ELR (cell line): ENCODE measurements at places on chromosomes 7 and 10.
A peak's percentile ranks its signal among the peaks of the same experiment; 100 is the strongest.

DNA sequence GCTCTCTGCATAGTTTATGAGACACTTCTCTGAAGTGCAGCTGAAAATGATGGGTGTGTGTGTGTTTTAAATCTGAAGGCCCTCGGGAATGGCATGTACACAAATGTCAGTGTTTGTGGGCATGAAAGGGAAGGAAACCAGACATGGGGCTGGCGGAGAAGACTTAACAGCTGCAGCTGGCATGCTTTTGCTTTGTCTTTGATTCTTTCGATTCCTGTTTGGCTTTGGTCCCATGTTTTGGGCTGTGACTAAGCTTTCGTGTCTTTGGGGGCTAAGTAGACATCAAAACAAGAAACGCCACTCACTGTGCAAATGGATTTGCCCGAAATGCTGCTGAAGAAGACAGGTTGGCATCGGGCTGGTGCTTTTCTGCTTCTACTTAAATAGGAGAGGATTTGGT lies 179.3 kb downstream of the PFKFB3 start:
- DNase-seq: no peak

DNA sequence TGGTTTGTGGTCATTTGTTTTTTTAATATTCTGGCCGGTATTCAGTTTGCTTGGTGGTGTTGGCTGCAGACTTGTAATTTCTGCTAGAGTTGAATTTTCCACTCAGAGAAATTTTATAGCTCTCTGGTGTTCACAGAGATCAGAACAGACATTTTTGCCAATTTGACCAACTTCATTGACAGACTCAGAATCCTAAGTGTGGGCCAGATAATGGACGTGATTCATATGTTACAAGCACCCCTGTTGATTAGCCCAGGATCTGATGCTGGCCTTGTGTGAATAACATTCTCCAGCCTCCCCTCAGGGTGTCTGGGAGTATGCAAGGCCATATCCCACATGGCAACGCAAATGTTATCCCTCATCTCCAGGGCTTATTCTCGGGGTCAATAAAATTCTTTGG lies 283.8 kb downstream of the C7orf25 start:
- no peak for DNase-seq

DNA sequence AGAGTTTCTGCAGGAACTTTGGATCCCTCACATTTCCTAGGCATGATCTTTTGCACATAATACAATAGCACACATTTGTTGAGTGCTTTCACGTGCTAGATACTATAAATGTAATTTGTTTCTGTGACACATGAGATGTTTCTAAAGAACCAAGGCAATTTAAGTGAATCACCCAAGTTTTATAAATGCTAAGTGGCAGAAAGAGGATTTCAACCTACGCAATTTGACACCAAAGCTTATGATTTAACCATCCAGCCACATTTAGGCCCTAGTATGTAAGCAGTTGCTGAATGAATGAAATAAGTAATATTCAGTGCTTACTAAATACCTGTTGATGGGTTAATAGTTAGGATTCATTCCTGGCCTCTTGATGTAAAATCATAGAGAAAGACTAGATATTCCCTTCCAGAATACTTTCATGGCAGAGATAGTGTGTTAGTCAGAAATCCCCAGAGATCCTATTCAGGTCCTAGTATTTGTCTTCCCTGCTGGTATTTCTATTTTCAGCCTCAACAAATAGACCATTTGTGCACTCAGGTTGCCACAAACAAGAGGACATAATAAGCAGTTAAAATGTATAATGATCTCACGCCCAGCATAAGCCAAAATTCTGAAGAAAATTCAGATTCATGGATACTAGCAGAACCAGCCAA lies 572.6 kb downstream of the IPMK start:
- DNase-seq: peak; percentile 33

DNA sequence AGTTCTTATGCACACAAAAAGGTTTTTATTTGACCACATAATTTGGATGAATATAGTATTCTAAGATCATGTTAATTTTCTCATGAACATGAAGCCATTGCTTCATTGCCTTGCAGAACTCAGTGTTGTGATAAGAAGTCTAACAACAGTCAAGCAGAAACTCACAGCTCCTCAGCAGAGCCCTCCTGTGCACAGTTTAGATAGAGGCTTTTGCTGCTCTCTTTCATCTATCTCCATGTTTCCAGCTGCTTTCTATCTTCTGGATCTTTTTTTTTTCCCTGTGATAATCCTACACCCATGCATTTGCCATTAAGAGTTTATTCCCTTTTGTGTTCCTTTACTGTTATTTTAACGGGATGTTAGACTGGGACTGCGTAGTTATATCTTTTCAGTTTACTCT lies 557.7 kb upstream of the LRRTM3 start:
- no peak for DNase-seq

DNA sequence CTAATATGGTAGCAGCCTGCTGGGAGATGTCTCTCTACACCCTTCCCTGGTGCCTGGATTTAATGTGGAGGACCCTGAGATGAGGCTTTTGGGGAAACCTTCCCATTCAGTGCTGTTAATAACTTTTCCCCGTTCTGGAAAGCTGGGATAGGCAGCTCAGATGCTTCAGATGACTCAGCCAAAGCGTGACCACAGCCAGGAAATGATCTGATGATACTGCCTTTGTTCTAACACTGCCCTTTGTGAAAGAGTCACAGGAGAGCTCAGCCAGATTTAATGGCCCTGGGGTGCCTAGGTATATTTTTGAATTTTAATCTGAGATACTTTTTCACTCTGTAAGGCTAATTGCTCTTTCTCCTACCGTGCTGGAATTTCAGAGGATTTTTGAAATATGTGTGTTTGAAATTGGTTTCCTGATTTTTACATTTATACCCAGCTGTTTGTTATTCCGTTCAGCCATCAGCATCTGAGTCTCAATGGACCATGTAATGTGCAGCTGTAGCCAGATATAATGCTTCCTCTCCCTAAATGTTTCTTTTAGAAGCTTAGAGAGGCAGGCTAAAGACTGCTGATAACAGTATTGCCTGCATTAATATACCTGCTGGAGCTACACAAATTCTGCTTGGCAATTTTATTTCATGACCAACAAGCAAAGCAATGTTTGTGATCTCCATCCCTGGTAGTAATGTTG lies 17.8 kb downstream of the CELF2 start:
- peak; percentile 25 for DNase-seq

DNA sequence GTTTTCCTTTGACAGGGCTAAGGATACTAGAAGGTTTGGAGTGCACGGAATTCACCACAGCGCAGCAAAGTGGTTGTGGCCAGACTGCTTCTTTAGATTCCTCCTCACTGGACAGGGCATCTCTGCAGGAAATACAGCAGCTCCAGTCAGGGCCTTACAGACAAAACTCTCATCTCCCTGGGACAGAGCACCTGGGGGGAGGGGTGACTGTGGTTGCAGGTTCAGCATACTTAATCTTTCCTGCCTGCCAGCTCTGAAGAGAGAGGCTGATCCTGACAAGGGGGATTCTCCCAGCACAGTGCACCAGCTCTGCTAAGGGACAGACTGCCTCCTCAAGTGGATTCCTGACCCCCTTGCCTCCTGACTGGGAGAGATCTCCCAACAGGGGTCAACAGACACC lies 1257.9 kb downstream of the NXPH1 start:
- DNase-seq: no peak

DNA sequence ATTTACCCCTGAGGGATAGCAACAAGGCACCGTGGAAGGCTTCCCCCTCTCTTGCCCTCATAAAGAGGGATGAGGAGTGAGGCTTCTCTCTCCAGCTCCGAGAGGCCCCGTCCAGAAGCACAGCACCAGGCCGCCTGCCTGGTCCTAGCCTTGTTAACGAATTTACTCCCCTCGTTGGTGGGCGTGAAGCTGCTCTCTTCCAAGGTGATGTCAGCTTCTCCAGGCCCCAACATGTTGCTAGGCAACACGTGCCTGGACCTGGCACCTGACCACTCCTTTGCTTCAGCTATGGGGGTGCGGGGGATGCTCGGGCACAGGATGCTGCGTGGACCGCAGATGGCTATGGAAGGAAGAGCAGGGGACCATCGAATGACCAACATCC lies 135.2 kb upstream of the MGMT start:
- DNase-seq: no peak

GRCh38 chr10:131725581-131726069 lies 175.2 kb upstream of the PPP2R2D start:
- DNase-seq: no peak

DNA sequence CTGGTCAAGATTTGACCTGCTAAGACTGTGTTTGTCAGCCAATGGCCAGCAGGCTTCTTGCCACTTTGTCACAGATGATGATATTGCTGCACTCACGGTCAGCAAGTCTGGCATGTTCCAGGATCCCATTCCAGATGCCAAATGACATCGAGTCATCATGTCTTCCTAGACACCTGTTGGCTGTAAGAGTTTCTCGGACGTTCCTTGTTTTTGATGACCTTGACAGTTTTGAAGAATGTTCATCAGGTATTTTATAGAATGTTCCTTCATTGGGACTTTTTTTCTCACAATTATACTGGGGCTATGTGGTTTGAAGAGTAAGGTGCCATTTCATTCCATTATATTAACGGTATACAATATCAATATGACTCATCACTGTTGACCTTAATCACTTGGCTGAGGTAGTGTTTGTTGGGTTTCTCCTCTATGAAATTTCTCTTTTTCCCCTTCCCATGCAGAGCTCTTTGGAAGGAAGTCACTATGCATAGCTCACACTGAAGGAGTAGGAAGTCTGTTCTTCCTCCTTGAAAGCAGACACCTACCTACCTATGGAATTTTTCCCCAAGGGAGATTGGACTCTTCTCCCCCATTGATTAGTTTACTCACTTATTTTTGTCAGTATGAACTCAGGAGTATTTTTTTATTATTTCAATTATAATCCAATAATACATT lies 31.6 kb downstream of the HECW1 start:
- no peak for DNase-seq

DNA sequence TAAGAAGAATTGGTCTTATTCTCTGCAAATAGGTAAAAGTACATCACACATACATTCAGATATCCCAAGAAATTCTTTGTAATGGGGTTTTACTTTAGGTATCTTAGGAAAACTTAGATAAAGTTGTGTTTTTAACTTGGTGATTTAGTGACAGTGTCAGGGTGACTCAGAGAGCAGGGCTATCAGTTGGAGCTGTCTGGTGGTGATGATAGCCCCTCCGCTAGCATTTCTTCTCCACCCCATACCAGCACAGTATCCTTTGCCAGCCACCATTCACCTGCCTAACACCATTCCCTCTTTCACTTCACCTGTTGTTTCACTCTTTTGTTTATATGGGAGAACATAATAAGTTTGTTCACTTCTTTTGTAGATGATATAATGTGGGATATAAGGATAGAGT lies 30.4 kb downstream of the VPS50 start:
- no peak for DNase-seq

DNA sequence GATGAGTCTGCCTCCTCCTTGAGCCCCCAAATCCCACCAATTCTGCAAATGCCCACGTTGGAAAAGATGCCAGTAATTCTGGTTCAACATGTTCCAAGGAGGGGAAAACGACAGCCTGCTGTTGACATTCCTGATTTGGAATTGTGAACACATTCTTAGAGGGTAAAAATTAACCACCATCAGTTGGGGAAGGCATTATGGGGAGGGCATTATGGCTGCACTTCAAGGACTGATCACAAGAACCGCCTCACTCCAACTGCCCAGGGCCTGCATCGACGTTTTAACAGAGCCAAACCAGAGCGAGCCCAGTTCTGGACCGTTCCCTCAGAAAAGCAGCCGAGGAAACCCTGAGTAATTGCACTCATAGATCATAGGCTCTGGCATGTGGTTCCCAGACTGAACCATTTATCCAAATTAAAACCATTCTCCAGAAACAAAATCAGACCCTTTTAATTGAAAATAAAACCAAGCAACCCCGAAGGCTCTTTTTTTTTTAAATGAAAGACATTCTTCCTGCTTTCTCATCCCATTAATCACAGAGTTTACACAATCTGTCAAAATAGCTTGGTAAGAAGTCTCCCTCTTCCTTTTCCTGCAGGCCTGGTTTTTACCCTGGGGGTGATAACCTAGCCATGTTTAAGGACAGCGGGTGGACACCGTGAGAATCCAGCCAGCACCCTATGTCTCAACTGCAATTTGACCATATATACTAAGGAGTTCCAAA lies 8.0 kb downstream of the TNS3 start:
- DNase-seq: peak; percentile 93

- DNase-seq: peak; percentile 33
Measured at GRCh38 chr10:13062803-13063202, 37.2 kb upstream of the OPTN start.

GRCh38 chr7:114426824-114427223 lies 12.2 kb downstream of the FOXP2 start:
- peak; percentile 42 for DNase-seq

DNA sequence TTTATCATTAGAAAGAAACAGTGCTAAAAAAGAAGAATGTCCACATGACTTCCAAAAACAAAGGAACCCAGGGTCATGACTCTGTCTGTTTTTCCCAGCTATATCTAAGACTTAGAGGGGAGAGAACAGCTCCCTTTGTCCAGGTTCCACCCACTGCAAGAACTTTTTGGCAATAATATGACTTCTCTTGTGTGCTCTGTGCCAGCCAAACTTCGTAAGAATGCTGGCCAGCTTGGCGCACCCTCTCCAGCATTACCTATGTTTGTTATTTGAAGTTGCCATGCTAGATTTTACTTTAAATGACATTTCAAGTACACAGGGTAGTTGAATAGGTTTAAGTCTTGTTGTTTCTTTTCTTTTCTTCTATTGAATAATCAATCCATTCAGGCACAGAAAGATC lies 371.4 kb downstream of the KCNMA1 start:
- DNase-seq: no peak

- DNase-seq: peak; percentile 45
Measured at GRCh38 chr7:42235741-42236161, 1.3 kb downstream of the GLI3 start.

- DNase-seq: peak; percentile 60
Measured at GRCh38 chr7:80313067-80313626, 178.5 kb downstream of the GNAI1 start.

DNA sequence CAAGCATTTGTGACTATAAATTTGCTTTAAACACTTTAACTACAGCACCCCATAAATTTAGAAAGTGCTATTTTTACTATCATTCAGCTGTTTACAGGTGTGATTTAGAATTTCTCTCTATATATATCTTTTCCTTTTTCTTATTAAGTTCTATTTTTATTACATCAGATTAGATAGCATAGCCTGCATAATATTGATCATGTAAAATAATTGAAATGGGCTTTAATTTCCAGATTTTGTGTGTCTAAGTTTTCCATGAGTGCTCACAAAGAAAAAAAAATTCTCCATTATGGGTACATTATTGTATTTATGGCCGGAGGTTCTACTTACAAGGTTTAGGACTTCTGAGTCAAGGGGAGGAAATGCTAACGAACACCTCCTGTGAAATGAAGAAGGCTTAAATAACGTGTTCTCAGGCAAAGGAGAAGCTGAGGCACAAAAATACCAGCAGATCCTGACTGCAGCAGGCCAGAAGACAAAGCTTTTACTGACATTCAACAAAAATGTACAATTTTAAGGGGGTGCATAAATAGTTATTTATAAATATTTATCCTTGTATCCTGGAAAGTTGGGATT lies 114.2 kb downstream of the RNF133 start:
- DNase-seq: no peak

GRCh38 chr7:106353944-106354343 lies 69.2 kb upstream of the NAMPT start:
- no peak for DNase-seq

GRCh38 chr10:9238041-9238440 lies 1183.6 kb downstream of the GATA3 start:
- no peak for DNase-seq
